ENCODE measurements at places on chromosomes 1 and 21. TPM values are rescaled to one million over a fixed set of nuclear protein-coding genes. Genes with fewer than 3 reads are reported as not detected.

Gene GBP6
- not detected for total RNA-seq

Gene TGFB2
- total RNA-seq = 28.0 TPM

Gene OR2T11
- 0.21 TPM for total RNA-seq

Gene PDZK1
- total RNA-seq = 1.5 TPM

Gene SYT2
- 0.29 TPM for total RNA-seq

Gene NBPF4
- total RNA-seq = 0.05 TPM

Gene OVAAL
- total RNA-seq = 0.16 TPM

Gene CYYR1
- 2.3 TPM for total RNA-seq

DNA sequence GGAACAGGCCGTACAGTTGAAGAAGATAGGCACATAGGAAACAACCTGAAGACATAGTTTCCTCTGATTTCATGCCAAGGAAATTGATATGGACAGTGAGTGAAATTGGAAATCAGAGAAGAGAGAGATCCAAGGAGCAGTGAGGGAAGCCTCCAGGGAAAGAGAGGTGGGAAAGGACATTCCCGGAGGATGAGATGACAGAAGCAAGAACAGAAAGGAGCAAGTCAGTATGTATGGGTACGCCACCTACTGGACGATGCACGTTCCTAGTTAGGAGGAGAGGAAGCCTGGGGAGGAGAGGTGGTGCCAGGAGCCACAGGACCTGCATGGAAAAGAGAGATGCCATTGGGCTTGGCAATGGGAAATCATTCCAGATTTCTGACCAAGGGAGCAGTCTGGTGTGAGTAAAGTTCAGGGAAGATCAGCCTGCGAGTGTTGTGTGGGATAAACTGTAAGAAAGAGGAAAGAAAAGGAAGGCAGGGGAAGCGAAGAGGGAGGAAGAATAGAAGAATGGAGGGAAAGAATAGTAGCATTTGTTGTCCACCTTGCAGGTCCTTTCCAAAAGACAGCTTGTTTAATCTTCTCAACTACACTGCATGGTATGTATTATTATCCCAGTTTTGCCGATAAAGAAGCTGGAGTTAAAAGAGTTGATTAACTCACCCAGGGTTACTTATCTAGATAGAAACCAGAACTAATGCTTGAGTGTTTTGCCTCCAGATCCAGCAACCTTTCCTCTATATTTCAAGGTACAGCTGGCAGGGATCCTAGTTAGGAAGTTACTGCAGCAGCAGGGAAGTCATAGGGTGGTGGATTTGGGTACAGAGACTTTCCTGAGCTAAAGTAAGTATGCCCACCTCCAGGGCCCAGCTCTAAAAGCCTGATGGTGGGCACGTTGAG is 27.4 kb downstream of the C1orf116 start:
- ATAC-seq = no peak

- no peak for ATAC-seq
Measured at GRCh38 chr1:51168266-51168845, 66.3 kb downstream of the C1orf185 start.

DNA sequence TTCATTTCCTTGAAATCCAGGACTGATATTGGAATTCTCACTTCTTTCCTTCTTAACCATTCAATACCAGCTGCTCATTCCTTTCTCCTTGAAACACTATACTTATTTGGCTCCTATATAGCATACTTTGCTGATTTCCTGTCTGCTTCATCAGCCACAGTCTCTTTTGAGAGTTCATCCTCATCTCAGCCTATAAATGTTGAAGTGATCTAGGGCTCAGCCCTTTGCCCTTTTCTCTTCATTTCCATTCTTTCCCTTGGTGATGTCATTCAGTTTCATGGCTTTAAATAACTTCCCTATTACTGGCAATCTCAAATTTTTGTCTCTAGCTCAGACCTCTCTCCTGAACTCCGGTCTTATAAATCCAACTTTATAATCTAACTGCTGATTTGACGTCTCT is 24.1 kb upstream of the RABGAP1L start:
- ATAC-seq = peak; percentile 31

GRCh38 chr1:209767096-209767495 is 11.2 kb downstream of the TRAF3IP3 start:
- no peak for ATAC-seq

- peak; percentile 11 for ATAC-seq
Measured at GRCh38 chr1:225771661-225772322, 5.8 kb upstream of the SRP9 start.

DNA sequence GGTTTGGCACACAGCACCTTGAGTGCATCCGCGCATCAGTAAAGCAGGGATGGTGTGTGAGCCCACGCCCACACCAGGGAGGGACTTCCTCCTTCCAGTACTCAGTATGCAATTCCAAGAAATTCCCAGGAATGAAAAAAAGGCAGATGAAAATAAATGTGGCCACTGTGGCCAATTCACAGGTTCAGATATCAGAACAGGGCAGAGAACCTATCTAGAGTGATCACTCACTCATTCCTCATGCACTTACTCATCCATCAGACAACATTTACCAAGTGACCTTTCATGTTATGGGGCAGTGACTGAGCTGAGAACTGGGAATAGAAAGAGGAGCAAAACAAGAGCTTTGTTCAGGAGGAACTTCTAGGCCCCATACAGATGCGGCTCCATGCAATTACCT is 113.7 kb downstream of the ZSCAN20 start:
- no peak for ATAC-seq

- ATAC-seq = no peak
Measured at GRCh38 chr1:113278777-113279176, 111.5 kb upstream of the MAGI3 start.

- ATAC-seq = no peak
Measured at GRCh38 chr21:45132841-45133573, 58.6 kb downstream of the ADARB1 start.

- ATAC-seq = no peak
Measured at GRCh38 chr1:172500207-172500606, 32.7 kb upstream of the SUCO start.

DNA sequence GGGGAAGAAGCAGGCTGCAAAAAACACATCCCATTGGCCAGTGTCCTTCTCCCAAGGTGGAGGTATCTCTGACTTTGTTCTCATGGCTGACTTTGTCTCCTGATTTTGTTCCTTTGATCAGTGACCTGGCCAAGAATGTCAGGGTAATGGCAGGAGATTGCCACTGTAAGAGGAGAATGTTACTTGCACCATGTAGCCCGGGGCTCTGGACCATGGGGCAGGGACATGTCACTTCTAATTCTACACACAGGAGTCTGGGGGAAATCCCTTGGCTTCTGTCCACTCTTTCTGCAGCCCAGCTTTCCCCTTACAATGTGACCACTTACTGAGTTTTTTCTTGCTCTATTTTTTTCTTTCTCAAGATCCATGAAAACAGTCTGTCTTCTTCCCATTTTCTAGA is 87.7 kb upstream of the LRRN2 start:
- no peak for ATAC-seq

DNA sequence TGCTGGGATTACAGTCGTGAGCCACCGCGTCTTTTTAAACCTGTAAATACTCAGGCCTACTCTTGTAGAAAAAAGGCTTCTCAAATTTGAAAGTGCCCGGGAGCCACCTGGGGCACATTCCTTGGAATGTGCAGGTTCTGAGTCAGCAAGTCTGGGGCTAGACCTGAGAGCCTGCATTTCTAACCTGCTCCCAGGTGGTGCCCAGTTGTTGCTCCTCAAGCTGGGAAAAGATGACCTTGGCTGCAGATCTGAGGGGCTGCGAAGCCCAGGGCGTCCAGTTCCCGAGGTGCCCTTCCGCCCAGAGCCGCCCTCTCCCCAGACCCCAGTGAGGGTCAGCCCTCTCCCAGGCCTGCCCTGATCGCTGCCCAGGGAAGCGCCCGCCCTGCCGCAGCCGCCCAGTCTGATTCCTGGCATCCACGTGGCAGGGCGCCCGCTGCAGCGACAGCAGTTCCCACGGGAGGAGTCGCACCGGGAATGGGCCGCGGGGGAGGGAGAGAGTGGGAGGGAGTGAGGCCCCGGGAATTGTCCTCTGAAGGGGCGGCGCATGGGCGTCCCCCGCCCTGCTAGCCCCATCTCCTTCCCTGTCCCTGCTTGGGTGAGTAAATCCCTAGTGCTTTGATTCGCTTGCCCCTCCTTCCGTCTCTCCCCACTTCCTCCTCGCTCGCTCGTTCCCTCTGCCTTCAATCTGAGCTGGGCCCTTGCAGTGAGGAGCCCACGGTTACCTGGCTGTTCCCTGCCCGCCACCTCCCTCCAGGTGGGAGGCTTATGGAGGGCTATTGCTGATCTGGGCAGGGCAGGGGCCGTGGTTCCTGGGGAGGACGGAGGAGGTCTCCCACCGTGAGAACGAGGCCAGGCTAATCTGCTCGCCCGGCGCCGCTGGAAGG is 18.8 kb upstream of the TENT5B start:
- peak; percentile 79 for ATAC-seq

DNA sequence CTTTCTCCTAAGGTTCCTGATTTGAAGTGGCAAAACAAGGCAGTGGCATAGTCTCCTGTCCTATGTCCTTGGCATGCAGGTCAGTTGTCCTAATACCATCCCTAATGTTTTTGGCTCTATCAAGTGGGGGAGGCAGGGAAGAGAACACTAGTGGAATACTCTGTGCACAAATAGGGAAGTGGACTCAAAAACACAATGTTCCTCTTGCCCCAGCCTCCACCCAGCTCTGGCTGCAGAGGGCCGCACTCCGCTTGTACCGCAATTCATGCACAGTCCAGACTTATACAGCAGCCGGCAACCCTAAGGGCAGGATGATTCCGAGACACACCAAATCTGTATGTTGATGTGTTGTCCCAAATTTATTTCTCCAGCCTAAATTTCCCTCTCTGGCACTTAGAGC is 14.5 kb downstream of the PLEKHO1 start:
- ATAC-seq = no peak

- no peak for ATAC-seq
Measured at GRCh38 chr1:219461981-219462400, 150.9 kb downstream of the ZC3H11B start.

DNA sequence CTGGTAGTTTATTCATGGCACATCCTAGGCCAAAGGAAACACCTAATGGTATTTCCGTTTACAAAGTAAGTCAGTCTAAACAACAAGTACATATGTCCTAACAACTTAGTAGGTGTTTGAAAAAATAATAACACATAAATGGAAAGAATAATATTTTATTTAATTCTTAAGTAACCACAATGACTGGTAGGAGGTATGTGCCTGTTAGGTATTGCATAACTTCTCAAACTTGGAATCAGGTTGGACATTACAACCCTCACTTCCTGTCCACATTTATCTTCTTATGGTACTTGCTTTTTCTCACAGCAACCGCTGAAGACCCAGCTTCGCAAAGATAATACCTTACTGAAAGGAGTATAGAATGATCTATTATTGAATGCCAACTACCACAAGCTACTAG is 64.2 kb downstream of the VPS13D start:
- no peak for ATAC-seq

All from motor neuron (in vitro differentiated cells).